ENCODE measurements at places on chromosomes 2 and 18.

DNA sequence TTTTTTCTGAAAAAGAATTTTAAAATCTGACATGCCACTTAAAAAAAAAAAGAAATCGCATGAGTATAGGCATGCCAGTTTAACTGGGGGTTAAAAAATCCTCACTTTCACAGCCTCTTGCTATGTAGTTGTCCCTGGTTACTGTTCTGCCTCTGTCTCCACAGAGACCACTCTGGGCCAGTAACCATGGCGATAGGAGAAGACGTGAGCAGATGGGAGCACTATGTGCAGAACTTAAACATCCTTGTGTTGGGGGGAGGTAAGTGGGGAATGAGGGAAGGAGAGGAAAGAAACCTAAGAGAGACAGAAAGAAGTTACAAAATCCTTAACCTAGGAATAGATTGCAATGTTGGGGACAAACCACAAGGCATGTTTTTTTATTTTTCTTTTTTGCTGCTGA is 75.9 kb upstream of the CYRIA start:
- no peak for DNase-seq

DNA sequence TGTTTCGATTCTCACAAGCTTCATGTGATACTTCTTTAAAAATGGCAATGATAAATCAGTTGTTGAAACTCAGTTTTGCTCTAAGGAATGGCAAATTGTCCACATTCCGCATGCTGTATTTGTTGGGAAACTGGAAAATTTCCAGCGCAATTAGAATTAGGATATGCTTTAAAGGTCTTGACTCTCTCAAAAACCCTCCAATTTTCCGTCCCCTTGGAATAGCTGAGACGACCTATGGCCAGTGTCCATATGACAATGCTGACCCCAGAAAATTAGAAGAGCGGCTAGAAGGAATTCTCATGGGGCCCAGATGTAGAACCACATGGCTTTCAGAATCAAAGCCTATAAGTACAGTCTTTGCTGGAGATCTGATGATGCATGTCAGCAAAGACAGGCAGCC is 170.8 kb downstream of the TMEM18 start:
- DNase-seq: no peak

- DNase-seq: no peak
Observed at GRCh38 chr2:18614041-18614440, 24.7 kb upstream of the NT5C1B start.

- no peak for DNase-seq
Observed at GRCh38 chr2:195337597-195337996, 319.4 kb upstream of the SLC39A10 start.

DNA sequence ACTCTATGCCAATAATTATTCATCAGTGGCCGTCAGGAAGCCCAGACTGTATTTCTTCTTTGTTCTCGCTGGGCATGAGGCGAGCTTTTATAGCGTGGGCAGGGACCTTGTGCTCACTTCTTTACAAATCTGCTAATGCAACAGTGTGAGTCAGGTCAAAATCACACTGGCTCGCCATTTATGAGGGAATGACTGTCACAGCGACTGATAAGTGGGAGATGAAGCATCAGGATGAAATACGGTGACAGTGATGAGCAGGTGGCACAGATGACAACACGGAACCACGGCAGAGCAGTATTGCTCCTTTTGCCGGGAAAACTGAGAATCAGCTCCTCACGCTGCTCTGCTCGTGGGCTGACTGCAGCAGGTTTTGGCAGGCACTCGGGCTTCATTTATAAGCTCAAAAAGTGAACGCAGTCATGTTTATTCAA is 20.5 kb downstream of the TYMS start:
- no peak for DNase-seq

GRCh38 chr2:205679410-205680009 is 2.8 kb upstream of the NRP2 start:
- DNase-seq: no peak

DNA sequence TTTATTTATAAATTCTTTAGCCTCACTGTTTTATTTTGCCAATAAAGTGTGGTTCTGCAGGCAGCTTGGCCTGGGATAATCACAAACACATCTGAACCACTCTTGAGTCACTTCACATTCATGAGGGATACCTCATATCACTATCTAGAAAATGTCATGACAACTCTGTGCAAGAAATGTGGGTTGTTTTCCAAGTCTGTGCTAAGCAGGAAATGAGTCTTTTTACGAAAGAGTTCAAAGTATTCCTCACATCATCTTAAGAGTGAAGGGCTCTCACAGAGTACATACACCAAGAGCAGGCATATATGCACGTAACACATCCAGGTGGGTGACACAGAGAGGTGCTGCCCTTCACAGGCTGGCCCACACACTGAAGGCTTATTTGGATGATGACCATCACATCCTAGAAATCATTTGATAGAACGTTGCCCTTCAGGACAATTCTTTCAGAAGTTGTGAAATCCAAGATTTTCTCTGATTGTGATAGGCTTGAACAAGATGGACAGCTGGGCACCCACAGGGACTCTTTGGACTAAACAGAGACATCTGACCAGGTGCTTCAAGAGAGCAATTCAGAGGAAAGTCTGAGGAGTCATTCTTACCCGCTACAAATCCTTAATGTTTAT is 811.1 kb upstream of the LRATD1 start:
- DNase-seq: no peak

- no peak for DNase-seq
Observed at GRCh38 chr2:218245214-218245613, 15.6 kb upstream of the GPBAR1 start.

GRCh38 chr2:98004613-98005012 is 8.9 kb upstream of the TMEM131 start:
- no peak for DNase-seq

GRCh38 chr2:217943446-217944321 is 59.1 kb downstream of the TNS1 start:
- DNase-seq: no peak

DNA sequence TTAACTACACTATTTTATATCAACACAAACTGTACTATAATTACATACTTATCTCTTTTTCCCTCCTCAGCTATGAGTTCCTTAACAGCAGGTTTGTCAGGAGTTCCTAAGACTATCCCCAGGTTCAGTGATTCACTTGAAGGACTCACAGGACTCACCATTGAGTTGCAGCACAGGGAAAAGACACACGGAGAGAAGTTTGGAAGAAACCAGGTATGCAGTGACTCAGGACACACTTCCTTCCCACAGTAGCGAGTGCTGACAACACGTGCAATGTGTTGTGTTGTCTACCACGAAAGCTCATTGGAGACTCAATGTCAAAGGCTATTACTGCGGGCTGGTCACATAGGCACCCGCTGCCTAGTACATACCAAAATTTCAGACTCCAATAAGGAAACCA is 32.0 kb downstream of the MGAT4A start:
- no peak for DNase-seq

DNA sequence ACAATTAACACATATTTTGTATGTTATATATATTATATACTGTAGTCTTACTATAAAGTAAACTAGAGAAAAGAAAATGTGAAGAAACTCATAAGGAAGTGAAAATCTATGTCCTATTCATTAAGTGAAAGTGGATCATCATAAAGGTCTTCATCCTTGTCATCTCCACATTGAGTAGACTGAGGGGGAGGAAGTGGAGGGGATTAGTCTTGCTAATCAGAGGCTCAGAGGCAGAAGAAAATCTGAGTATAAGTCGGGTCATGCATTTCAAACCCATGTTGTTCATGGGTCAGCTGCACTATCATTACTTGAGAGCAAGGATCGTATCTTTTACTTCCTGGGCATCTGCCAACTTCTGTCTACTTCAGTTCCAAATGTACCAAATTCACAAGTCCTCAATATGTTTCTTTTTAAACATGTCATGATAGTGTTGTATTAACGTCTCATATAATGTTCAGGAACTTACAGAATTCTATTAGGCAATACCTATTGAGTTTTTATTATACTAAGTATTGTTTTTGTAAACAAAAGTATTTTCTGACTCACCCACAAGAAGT is 208.9 kb upstream of the BOD1L2 start:
- no peak for DNase-seq

DNA sequence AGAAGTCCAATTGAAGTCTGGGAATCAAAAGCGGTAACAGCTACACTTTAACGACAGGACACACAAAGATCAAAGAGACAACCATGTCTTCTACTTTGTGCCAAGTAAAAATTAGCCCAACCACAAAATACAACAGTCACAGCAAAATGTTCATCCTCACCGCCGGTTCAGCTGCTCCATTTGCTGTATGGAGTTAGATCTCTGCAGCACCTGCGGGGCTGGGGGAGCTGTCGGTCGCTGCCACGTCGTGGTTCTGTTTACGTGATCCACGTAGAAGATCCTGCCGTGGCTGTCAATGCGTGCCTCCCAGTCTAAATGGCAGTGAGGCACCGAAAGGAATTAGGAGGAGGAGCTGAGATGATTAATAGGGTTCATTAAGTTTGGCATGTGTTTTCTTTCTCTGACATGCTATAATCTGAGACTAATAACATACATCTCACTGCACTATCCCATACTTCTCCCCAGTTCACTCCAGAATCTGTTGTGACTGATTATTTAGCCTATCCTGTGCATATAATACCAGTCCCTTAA is 136.5 kb upstream of the STK17B start:
- no peak for DNase-seq

DNA sequence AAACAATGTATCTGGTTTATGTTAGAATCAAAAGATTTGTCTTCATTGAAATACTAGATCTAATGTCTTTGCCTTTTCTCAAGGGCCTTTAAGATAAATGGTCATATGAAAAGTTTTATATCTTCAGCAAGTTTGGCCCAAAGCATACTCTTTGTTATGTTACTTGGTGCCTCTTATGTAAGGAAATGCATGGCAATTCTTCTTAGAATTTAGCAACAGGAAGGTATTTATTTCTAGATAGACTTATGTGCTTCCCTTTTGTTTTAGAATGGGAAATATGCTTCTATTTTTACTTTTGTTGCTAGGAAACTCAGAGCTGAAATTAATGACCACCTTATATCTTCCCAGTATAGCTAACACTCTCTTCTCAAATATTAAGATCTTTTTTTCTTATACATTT is 117.4 kb upstream of the DLX2 start:
- DNase-seq: no peak

DNA sequence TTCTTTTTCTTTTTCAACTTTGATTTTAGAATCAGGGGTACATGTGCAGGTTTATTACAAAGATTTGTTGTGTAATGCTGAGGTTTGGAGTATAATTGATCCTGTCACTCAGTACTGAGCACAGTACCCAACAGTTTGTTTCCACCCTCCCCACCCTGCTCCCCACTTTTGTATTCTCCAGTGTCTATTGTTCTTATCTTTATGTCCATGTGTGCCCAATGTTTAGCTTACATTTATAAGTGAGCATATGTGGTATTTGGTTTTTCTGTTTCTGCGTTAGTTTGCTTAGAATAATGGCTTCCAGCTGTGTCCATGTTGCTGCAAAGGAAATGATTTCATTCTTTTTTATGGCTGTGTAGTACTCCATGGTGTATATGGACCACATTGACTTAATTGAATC is 43.1 kb downstream of the RDH14 start:
- no peak for DNase-seq

DNA sequence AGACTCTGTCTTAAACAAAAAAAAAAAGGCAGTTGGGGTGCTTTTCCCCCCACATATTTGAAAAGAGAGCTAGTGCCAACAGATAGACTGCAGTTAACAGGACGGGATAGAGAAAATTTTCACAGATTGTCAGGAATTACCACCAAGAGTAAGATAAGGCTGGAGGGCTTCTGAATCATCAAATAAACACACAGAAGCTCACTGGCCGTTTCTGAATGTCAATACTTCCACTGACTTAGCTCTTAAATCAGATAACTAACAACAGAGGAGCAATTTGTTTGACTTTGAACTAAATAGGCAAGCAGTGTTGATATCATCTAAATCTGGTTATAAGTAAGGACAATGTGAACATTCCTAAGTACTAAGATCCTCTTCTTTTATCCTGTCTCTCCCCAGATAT is 34.7 kb downstream of the PIEZO2 start:
- no peak for DNase-seq

DNA sequence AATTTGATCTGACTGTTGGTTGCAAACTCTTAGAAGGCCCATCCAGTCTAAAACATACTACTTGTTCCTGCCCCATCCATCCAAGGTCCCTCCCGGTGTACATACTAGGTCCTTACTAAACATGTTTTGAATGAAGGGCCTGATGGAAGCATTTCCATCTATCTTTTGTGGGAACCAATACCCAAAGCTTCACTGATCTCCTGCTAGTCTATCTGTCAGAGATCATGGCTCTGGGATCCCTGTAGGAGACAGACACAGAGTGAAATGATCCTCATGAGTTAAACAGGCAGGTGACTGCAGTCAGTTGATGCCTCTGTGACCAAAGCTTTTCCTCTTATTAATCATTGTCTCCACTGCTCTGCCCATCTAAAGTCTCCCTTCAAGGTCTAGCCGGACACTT is 115.0 kb downstream of the ST6GAL2 start:
- no peak for DNase-seq

GRCh38 chr2:25330273-25330672 is 11.5 kb downstream of the DNMT3A start:
- no peak for DNase-seq

DNA sequence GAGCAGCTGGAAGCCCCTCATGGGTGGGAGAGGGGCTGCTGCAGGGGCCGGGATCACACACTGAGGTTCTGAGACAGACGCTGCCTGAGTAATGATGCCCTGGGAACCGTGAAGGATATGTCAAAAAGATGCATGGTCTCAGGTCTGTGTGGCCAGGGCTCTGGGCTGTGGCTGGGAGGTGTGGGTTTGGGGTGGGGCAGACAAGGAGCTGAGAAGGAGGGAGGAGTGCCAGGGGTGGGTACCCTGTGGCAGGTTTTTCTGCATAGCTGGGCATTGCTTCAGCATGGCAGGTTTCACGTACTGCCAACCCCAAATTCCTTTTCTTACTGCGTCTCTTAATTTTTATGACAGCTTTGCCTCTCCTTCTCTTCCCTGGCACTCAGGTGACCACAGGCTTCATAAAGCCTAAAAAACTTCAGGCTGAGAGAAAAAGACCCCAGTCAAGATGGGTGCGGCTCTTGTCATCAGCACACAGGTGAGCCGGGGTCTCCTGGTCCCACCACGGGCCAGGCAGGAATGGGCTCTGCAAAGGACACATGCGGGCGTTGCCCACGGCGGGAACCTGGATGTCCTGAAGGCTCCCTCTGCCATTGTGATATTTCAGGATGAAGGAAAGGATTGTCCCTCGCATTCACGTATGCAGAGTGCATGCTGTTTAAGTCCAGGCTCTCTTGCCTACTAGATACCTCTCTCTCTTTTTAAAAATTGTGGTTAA is 18.0 kb downstream of the MALL start:
- DNase-seq: no peak

- no peak for DNase-seq
Observed at GRCh38 chr2:6824962-6825361, 40.7 kb downstream of the CMPK2 start.

Data from activated naive CD8-positive, alpha-beta T cell treated with anti-CD3 and anti-CD28 coated beads, Interleukin-2, amount 50 U/mL, for 24 hours (primary cell).